ENCODE measurements at places on chromosomes 4 and X.

GRCh38 chrX:46298821-46299220, 246.4 kb downstream of the ZNF674 start:
- DNase-seq = peak; percentile 12

DNA sequence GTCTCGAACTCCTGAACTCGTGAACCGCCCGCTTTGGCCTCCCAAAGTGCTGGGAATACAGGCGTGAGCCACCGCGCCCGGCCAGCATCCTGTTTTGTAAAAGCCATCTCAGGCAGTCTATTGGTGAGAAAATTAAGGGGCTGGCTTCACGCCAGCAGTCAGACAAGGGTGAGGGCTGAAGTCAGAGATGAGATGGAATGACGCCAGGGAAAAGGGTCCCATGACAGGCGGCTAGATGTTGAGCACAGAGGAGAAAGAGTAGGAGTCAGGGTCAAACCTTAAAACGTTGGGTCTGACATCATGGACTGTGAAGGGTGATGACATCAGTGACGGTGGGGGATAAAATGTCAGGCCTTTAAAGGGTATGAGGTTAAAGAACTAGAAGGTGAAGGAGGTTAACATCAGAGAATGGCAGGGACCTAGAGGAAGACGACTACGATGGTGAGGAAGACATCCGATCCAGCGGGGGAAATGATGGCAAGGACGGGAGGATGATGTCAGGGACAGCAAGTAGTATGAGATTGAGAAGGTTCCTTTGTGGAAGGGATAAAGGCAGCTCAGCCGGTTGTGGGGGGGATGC, 504 bp upstream of the RBM3 start:
- DNase-seq = no peak

DNA sequence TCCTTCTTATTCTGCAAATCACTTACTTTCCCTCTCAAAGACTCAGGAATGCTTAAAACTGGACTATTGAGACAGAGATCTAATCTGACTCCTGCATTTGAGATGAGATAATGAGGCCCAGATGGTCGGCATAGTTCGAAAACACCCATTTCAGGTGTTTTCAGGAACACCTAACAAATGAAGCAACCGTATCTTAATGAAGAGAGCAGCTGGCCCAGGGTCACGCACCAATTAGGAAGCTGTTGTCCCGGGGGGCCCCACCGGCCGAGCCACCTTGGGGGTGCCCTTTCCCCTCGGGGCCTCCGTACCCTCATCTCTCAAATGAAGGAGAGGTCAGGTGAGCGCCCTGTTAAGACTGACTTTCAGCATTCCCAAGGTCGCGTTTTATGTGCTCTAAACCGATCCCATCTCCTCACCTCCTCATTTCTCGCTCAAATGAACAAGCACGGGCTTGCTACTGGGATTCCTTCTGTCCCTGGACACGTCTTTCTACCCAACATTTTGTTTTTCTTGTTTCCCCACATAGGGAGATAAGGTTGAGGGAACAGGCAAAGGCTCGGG, 824 bp downstream of the LRPAP1 start:
- peak; percentile 17 for DNase-seq

- DNase-seq = no peak
Observed at GRCh38 chr4:7909463-7910262, 30.0 kb downstream of the AFAP1 start.

DNA sequence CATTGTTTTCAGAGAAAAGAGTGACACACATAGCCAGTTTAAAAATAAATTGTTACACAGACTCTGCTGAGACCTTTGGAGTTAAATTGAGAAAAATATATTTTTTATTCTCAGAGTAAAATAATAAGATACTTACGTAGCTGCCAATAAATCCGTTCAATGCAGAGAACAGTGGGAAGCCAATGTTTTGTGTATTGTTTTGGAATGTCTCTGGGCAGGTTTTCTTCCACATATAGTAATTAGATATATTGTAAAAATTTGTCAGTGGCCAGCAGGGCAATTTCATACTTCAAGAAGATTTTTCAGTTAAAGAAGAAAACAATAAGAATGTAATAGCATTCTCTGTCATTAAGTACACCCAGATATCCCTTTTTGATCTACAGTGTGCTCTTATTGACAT, 999.5 kb upstream of the INTU start:
- DNase-seq = no peak

DNA sequence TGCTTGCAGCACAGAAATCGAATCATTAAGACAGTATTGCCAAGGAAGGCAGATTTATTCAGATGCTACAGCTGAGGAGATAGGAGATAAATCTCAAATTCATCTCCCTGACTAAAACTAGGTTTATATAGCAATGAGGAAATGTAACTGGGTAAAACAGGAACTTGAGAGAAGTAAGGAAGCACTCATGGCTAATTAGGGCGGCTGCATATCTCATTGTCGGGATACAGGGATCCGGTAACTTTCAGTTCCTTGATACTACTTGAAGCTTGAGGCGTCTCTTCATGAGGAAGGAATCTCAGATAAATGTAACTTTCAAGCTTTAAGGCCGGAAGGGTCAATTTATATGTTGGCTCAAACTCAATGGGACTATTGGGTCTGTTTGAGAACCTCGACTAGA, 129.2 kb upstream of the WDR1 start:
- DNase-seq = no peak

GRCh38 chr4:10703766-10704429, 19.3 kb upstream of the CLNK start:
- DNase-seq = peak; percentile 36

DNA sequence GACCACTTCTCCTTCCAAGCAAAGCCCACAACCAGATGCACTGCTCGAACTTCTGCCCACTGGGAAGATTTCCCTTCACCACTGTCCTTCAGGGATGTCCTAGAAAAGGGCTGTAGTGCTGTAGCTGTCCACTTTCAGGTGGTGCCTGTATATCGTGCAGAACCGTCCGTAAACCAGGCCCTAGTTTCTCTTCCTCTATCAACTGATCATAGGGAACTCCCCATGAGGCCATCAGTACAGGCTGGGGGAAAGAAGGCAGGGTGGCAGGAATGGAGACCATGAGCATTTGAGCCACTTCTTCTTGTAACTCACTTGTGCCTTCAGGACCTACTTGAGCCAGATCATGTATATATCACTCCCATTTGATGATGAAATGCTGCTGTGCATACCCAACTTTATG, 57.3 kb upstream of the FAM9B start:
- DNase-seq = no peak

DNA sequence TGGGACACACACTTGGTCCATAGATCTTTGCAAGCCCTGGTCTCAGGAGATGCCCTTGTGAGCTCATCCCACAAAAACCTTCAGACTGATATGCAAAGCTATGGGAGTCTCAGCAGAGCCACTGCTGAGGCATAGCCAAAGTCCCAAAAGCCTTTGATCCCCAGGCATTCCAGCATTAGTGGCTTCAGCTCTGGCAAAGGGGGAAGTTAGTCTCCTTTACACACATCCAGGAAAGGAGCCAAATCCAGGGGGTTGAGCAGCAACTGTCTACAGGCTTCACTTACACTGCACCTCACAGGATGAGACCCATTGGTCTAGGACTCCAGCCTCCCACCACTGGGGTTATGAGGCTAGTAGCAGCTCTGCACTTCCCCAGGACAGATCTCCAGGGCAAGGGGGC, 14.0 kb downstream of the PF4 start:
- DNase-seq = no peak

DNA sequence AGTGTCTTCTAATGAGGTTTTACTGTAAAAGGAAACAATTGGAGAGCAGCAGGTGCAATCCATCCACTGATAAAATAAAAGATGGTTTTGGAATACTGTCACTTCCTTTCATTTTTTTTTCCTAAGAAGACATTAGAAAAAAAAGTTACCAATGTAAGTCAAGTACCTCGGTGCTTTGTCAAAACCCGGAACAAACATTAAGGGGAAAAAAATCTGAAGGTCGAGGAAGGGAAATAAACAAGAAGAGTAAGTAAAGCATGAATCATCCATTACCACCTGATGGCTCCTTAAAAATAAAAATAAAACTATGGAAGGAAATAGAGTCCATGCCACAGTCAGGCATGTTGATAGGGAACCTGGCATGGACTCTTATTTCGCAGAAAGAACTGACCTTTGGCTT, 15.3 kb upstream of the XPNPEP2 start:
- peak; percentile 52 for DNase-seq

DNA sequence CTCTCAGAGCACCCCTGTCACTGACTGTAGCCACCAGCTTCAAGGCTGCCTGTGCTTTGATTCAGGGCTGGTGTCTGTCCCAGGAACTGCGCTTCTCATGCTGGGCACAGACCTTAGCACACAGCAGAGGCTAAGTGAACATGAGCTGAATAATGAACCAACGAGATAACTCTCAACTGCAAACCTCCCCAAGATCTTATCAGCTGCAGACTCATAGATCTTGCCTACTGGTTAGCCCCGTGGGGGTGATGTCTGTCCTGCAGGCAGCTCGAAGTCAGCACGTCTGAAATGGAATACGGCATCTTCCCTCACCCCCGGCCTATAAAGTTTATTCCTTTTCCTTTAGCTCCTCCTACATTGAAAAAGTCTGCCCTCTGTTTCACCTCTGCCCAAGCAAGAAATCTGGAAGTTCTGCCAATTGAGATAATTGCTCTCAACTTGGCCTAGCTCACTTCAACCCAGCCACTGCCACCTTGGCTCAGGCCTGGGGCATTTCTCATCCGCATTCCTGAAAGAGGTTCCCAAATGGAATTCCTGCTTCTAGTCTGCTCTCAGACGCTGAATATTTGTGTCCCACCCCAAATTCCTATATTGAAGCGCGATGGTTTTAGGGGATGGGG, 73.7 kb downstream of the GATB start:
- DNase-seq = no peak

GRCh38 chr4:156391325-156391653, 437.6 kb upstream of the CTSO start:
- DNase-seq = no peak

DNA sequence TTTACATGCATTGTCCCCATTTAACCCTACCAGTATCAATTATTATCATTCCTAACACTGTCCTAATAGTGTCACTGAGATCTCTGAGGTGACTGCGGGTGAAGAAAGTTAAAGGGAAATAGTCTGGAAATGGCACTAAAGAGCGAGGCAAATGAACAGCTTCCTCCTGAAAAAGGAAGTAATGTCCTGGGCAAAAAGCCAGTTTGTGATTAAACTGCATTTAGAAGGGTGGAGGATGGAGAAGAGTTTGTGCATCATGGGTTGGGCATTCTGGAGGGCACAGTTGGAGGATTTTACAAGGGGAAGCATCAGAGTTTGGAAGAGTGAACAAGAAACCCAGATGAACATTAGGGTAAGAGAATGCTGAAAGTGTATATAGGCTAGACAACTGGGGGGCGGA, 60.5 kb upstream of the SLC25A4 start:
- DNase-seq = peak; percentile 13

DNA sequence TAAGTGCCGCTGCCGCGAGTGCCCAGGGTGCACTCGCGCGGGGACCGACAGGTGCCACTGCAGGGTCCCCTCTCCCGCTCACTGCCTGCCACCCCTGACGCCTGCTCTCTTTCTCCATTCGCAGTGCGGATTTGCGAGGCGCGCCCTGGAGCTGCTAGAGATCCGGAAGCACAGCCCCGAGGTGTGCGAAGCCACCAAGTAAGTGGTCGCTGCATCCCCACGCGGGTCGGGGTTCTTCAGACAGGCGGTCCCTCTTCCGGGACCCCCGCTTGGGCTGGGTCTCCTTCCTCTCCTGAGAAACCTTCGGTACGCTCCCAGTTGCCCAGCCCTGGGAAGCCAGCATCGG, 547 bp downstream of the GUCY1A1 start:
- DNase-seq = no peak

DNA sequence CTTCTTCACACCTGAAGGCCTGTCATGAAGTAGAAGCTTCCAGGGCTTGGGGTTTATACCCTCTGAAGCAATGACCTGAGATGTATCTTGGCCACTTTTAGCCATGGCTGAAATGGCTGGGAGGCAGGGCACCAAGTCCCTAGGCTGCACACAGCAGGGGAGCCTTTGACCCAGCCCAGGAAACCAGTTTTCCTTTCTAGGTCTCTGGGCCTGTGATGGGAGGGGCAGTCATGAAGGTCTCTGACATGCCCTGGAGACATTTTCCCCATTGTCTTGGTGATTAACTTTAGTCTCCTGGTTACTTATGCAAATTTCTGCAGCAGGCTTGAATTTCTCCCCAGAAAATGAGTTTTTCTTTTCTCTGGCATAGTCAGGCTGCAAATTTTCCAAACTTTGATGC, 511.0 kb upstream of the KLHL4 start:
- no peak for DNase-seq

- no peak for DNase-seq
Observed at GRCh38 chrX:25600776-25601175, 537.4 kb upstream of the MAGEB18 start.

DNA sequence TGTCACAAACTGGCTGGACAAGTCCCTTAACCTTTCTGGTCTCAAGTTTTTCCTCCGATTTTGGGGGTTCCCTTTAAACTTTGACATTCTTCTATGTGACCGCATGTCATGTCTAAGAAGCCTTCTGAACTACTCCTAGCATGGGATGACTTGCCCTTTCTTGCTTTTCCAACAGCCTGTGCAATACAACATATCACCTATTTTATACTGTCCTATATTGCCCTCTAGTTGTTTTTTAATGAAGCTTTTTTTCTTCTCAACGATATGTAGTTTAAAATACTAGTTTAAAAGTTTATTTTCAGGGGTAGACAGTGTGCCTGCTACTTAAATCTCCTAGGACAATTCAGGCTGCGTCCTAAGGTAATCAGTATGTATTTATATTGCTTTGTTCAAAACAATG, 1.0 kb upstream of the IGBP1 start:
- peak; percentile 19 for DNase-seq

- DNase-seq = no peak
Observed at GRCh38 chr4:3307891-3308575, 15.2 kb downstream of the RGS12 start.

DNA sequence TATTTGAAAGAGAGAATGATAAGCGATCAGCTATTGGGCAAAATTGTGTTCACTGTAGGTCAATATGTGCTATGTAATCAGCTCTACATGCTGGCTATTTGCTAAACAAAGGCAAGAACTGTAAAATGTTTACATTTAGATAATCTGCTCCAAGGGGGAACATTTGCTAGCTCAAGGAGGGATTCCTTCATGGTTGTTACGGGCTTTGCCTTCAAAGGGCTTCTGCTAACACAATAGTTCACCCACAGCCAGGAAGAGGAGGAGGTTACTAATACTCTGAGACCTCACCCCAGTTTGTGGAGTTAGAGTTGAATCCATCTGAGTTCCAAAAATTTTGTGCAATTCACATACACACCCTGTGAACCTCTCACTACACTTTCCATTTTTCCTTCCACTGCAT, 107.6 kb upstream of the BMP3 start:
- no peak for DNase-seq

- DNase-seq = peak; percentile 72
Observed at GRCh38 chr4:118287711-118288451, 64.9 kb downstream of the PRSS12 start.

GRCh38 chr4:22522706-22523501, 7.0 kb upstream of the ADGRA3 start:
- DNase-seq = no peak

DNA sequence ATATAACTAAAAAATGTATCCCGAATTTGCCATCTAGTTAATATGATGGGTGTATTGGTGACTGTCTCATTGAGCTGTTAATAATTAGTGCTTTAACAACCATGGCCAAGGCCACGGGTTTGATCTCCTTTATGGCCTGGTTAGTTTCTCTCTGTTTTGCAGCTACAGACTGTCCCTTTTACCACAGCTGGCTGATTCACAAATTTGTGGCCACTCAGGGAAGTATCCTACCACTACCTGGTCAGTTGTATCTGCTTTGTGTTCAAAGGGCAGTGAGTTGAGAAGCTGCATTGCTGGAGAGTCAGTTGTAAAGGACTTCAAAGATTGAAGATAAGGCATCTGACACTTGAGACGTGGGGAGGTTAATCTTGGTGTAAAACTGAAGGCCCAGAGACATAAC, 219.1 kb upstream of the BMP3 start:
- DNase-seq = no peak
